ENCODE measurements at places on chromosomes 3 and 15. TPM values are rescaled to one million over a fixed set of nuclear protein-coding genes. Genes with fewer than 3 reads are reported as not detected.
A peak's percentile ranks its signal among the peaks of the same experiment; 100 is the strongest.

GRCh38 chr15:68620721-68621527 lies 42.1 kb downstream of the CORO2B start:
- DNase-seq = peak; percentile 46
- H3K4me3 ChIP-seq = no peak overlapping the region
- no peaks in the 10 kb centered on the region for H3K36me3 ChIP-seq
- peaks cover 6% of the 10 kb centered on the region for H3K4me1 ChIP-seq
- no peaks in the 10 kb centered on the region for H3K27me3 ChIP-seq

DNA sequence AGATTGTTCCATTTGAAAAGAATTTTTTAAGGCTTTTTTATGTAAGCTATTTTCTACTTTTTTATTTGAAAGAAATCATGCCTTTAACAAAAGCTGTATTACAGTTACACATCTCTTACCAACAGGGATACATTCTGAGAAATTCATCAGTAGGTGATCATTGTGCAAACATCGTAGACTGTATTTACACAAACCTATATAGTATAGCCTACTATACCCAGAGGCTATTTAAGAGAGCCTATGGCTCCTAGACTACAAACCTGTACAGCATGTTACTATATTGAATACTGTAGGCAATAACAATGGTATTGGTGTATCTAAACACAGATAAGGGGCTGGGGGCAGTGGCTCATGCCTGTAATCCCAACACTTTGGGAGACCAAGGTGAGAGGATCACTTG lies 43.1 kb downstream of the PEAK1 start:
- H3K36me3 ChIP-seq = no peaks in the 10 kb centered on the region

GRCh38 chr3:128062033-128062745 lies 10.0 kb downstream of the SEC61A1 start:
- DNase-seq = no peak
- H3K4me3 ChIP-seq = no peak overlapping the region
- no peaks in the 10 kb centered on the region for H3K4me1 ChIP-seq

DNA sequence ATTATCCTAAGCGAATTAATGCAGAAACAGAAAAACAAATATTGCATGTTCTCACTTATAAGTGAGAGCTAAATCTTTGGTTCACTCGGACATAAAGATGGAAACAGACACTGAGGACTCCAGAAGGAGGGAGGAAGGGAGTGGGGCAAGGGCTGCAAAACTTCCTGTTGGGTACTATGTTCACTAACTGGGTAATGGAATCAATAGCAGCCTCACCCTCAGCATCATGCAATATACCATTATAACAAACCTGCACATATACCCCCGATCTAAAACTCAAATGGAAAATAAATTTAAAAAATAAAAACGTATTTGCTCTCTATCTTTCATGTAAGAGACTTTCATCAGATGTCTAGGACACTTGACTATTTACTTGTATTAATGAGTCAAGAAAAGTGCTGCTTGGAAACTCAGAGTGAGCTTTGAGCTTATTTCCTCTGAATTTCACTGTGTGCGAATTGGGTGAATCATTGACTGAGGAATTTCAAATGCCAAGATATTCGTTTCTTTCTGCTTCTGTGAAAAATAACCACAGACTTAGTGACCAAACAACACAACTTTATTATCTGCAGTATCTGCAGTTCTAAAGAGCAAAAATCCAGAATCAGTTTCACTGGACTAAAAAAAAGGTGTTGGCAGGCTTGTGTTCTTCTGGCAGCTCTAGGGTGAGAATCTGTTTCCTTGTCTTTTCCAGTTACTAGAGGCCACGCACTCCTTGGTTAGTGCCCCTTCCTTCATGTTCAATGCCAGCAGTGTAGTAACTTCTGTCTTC lies 18.4 kb downstream of the TM4SF18 start:
- no peak for DNase-seq
- no peak overlapping the region for H3K4me3 ChIP-seq
- no peaks in the 10 kb centered on the region for H3K27me3 ChIP-seq
- no peaks in the 10 kb centered on the region for H3K36me3 ChIP-seq
- no peak overlapping the region for H3K27ac ChIP-seq

DNA sequence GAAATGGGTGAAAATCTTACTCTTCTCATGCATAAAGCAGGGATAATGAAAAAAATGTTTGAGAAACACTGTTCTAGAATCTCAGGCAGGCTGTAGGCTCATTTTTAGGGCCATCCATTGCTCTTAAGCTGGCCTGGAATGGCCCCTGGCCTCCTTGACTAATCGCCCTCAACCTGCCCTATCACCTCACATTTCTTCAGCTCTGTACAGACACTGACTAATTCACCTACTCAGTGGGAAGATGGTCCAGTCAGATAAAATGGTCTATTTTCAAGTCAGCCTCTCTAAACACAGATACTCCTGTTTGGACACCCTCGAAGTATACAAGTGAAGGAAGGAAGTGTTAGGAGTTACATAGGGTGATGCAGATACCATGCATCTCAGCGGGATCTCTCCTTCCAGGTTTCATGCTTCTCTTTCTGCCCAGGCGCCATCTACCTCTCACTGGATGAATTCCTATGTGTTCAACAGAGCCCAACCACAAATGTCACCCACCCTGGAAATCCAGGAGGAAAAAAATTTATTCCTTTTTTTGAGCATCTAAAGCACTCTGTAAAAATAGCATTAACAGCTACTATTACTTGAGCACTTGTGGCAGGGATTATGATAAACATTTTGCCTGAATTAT lies 12.1 kb downstream of the FMN1 start:
- H3K4me1 ChIP-seq = peaks cover 5% of the 10 kb centered on the region
- H3K4me3 ChIP-seq = no peak overlapping the region
- H3K27me3 ChIP-seq = no peaks in the 10 kb centered on the region
- no peak overlapping the region for H3K27ac ChIP-seq
- no peaks in the 10 kb centered on the region for H3K36me3 ChIP-seq

DNA sequence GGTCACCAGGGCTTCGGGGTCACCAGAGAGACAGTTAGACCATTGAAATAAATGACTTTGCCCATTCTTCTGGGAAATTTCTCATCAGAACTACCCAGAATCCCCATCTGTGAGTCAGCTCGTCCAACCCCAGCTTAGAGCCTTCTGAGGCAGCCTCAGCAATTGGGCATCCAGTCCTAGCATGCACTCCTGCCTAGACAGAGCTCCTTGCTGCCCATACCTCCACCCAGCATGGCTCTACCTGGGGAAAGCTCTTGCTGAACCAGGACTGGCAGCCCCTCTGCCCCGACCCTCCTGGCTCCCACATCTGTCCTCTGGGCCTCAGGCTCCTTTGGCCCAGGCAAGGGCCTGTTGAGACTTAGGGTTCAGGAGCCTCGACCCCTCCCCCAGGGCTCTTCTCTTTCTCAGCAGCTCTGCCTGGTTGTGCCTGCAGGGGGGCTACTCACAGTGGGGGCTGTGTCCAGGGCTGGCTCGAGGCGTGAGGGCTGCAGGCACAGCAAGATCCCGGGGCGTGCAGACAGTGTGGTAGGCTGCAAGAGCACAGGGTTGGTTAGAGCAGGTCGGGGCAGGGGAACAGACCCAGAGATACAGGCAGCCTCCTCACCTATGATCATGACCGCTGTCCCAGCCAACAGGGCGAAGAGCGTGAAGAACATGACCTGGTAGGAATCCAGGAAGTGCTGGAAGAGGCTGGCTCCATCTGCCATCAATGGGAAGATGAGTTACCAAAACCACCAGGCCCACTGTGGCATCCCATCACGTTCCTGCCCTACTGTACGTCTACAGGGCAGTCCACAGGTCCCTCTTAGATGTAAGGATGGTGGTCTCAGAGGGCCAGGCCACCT lies 101.3 kb downstream of the NUP210 start:
- H3K4me3 ChIP-seq = no peak overlapping the region
- H3K36me3 ChIP-seq = no peaks in the 10 kb centered on the region
- H3K27me3 ChIP-seq = no peaks in the 10 kb centered on the region
- H3K4me1 ChIP-seq = no peaks in the 10 kb centered on the region
- H3K27ac ChIP-seq = no peak overlapping the region

DNA sequence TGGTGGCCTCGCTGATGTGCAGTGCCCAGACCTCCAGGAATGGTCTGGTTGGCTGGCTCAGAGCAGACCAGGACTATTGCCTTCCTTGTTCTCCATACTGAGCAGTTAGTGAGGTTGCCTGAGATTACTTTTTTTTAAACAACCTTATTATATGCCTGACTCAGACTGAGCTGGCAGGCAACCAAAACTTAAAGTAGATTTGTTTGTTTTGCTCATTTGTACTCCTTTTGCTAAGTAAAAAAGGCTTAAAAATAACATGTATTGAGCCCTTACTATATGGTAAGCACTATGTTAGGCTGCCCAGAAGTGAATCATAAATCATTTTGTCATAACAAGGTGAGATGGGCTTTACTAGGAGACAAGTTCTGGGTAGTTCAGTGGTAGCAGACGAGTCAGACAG lies 92.4 kb downstream of the GHSR start:
- H3K4me3 ChIP-seq = no peak overlapping the region
- H3K27ac ChIP-seq = no peak overlapping the region
- H3K27me3 ChIP-seq = no peaks in the 10 kb centered on the region
- H3K4me1 ChIP-seq = no peaks in the 10 kb centered on the region

GRCh38 chr3:70861855-70862254 lies 549.4 kb upstream of the MDFIC2 start:
- no peak for DNase-seq
- H3K4me3 ChIP-seq = no peak overlapping the region
- H3K36me3 ChIP-seq = peaks cover 5% of the 10 kb centered on the region
- peaks cover 16% of the 10 kb centered on the region for H3K4me1 ChIP-seq

- no peaks in the 10 kb centered on the region for H3K36me3 ChIP-seq
- H3K4me3 ChIP-seq = no peak overlapping the region
- DNase-seq = no peak
- peaks cover 52% of the 10 kb centered on the region for H3K4me1 ChIP-seq
Measured at GRCh38 chr3:147364771-147365170, 41.6 kb downstream of the ZIC4 start.

DNA sequence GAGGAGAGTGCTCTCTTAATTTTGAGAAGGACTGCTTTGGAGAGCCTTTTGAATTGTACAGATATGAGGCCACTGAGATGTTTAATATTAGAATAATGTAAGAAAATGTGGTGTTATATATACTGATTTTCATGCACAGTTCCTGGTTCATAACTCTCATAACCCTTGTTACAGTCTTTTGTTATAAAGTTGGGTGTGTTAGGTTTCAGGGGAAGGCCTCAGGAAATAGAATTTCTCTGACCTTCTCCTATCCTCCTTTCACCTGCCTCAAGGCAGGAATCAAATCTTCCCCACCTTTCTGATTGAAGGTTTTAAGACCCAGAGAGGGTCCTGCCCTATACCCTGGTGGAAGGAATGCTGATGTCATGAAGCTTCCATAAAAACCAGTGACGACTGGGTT lies 245.9 kb downstream of the NSUN3 start:
- no peak for DNase-seq
- H3K36me3 ChIP-seq = no peaks in the 10 kb centered on the region
- H3K4me3 ChIP-seq = no peak overlapping the region
- no peaks in the 10 kb centered on the region for H3K27me3 ChIP-seq

DNA sequence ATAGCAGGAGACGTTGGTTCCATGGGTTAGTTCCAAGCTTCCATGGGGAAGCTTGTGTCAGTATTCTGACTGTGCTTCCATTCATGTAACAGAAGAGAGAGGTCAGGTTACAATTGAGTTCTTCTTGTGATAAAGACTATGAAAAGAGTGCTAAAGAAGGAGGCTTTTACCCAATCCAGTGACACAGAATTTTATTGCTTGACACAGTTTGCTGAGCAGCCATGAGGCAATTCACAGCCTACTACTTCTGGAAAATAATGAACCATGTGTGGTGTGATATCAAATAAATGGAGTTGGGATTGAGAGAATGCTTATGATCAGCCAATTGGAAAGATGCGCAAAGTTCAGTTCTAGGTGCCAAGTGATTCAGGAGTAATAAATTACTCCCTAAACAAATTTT lies 233.4 kb downstream of the LSAMP start:
- no peak for DNase-seq
- H3K27ac ChIP-seq = no peak overlapping the region
- H3K36me3 ChIP-seq = no peaks in the 10 kb centered on the region
- no peaks in the 10 kb centered on the region for H3K27me3 ChIP-seq

GRCh38 chr3:51830836-51831385 lies 30.5 kb upstream of the IQCF2 start:
- no peak for DNase-seq
- H3K4me1 ChIP-seq = no peaks in the 10 kb centered on the region
- H3K27me3 ChIP-seq = no peaks in the 10 kb centered on the region
- no peak overlapping the region for H3K4me3 ChIP-seq
- H3K36me3 ChIP-seq = no peaks in the 10 kb centered on the region

GRCh38 chr3:35216501-35217266 lies 422.6 kb upstream of the ARPP21 start:
- H3K4me1 ChIP-seq = no peaks in the 10 kb centered on the region
- no peaks in the 10 kb centered on the region for H3K36me3 ChIP-seq
- H3K4me3 ChIP-seq = no peak overlapping the region
- no peaks in the 10 kb centered on the region for H3K27me3 ChIP-seq
- no peak overlapping the region for H3K27ac ChIP-seq

DNA sequence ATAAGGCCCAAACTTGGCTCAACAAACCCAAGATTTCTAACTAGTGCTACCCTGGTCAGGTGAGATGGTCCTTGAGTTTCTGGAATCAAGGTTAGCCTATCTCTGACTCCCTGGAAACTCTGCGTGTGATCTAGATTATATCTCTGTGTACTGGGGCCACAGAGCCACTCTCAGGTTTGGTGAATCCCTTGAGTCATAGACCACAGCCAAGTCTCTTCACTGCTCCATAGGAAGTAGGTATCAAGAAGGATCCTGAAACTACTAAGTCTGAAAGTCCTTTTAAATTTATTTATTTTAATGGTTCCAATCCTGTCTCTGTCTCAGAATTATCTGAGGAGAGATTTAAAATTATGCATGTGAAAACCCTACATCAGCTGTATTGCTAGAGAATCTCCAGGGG lies 99.1 kb downstream of the TUSC7 start:
- H3K27ac ChIP-seq = no peak overlapping the region
- H3K27me3 ChIP-seq = no peaks in the 10 kb centered on the region

- no peaks in the 10 kb centered on the region for H3K36me3 ChIP-seq
- peak; percentile 75 for DNase-seq
- no peaks in the 10 kb centered on the region for H3K27me3 ChIP-seq
- no peak overlapping the region for H3K4me3 ChIP-seq
- H3K4me1 ChIP-seq = no peaks in the 10 kb centered on the region
- no peak overlapping the region for H3K27ac ChIP-seq
Measured at GRCh38 chr3:184874709-184875644, 63.0 kb downstream of the VPS8 start.

DNA sequence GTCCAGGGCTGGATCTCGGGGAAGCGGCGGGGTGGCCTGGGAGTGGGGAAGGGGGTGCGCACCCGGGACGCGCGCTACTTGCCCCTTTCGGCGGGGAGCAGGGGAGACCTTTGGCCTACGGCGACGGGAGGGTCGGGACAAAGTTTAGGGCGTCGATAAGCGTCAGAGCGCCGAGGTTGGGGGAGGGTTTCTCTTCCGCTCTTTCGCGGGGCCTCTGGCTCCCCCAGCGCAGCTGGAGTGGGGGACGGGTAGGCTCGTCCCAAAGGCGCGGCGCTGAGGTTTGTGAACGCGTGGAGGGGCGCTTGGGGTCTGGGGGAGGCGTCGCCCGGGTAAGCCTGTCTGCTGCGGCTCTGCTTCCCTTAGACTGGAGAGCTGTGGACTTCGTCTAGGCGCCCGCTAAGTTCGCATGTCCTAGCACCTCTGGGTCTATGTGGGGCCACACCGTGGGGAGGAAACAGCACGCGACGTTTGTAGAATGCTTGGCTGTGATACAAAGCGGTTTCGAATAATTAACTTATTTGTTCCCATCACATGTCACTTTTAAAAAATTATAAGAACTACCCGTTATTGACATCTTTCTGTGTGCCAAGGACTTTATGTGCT lies 527 bp downstream of the B2M start:
- H3K4me3 ChIP-seq = peak overlapping the region; percentile 61
- H3K27me3 ChIP-seq = peaks cover 16% of the 10 kb centered on the region
- peak; percentile 61 for DNase-seq
- no peaks in the 10 kb centered on the region for H3K36me3 ChIP-seq

RHOV gene
- 4.4 TPM for polyA plus RNA-seq

CYP1A1 gene
- polyA plus RNA-seq = 0.16 TPM

PRR23C gene
- polyA plus RNA-seq = not detected

ZMYND10 gene
- polyA plus RNA-seq = 0.24 TPM

ZWILCH gene
- 49.5 TPM for polyA plus RNA-seq
